ENCODE measurements at places on chromosomes 2 and 18.

DNA sequence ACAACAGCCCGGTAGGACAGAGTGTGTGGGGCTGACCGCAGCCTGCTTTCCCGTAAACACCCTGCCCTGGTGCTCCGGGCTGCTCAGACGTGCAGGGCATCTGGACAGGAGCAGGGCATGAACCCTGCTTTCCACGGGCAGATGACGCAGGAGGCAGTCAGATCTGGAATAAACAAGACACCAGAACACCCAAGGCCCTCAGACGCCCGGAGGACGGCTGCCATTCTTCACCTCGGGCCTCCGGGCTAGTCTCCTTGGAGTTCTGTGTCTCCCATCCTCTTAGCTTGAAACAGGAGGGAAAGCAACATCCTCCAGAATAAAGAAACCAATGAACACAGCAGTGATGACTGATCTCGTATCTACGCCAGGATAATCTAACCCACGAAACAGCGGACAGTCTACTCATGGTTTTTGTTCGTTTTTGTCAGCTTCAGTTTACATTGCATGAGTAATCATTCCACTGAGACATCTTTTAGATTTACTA lies 7.3 kb downstream of the PXDN start:
- no peak for DNase-seq

DNA sequence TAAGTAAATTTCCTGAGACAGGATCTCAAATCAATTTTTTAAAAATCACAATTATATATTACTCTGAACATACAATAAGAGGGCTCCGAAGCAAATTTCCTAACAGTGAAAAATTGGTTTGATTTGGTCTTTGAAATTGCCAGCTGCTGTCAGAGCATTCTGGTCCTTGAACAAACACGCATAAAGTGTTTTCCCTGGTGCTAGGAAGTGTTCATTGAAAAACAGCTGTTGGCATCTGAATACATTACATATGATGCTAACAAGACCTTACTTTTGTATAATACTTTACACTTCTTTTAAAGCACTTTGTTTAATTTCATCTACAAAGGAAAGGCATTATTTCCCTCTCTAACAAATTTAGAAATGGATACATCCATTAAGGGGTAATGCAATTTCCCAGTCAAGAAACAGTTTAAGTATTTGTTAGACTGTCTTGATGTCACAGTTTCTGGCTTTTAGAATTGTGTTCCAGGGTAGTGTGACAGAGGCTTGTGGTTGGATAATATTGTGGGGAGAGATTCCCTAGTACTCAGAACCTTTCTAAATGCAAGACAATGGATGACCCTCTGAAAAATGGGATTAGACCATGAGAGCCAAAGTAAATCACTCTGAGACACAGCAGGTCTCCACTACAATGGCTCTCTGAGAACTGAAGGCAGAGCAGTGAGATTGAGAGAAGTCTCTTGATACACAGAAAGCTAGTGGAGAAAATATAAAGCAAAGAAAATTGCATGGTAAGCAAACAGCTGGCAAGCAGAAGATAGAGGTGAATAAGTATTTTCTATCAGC lies 299.0 kb downstream of the TRIB2 start:
- DNase-seq = no peak

GRCh38 chr2:68762665-68763064 lies 28.1 kb downstream of the ARHGAP25 start:
- no peak for DNase-seq

GRCh38 chr18:76328140-76328539 lies 166.9 kb downstream of the ZNF516 start:
- no peak for DNase-seq

DNA sequence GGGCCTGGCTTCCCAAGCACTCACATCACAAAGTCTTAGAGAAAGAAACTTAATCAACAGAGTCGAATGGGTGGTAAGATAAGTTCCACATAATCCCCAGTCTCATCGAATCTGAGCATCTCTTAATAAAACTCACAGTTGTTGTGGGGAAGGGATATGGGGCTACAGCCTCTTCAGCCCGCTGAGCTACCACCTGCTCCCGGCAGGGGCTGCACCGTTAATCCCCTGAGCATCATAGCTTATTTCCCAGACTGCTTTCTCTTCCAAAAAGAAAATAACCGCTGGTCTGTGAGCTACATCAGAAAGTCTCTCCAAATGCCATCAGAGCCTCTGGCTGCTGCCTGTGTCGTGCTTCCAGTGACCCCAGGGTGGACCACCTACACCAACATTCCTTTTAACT lies 139.4 kb upstream of the CELF4 start:
- no peak for DNase-seq

GRCh38 chr18:70299393-70299792 lies 10.5 kb downstream of the SOCS6 start:
- DNase-seq = no peak

GRCh38 chr2:38407111-38407682 lies 30.1 kb upstream of the ATL2 start:
- no peak for DNase-seq

DNA sequence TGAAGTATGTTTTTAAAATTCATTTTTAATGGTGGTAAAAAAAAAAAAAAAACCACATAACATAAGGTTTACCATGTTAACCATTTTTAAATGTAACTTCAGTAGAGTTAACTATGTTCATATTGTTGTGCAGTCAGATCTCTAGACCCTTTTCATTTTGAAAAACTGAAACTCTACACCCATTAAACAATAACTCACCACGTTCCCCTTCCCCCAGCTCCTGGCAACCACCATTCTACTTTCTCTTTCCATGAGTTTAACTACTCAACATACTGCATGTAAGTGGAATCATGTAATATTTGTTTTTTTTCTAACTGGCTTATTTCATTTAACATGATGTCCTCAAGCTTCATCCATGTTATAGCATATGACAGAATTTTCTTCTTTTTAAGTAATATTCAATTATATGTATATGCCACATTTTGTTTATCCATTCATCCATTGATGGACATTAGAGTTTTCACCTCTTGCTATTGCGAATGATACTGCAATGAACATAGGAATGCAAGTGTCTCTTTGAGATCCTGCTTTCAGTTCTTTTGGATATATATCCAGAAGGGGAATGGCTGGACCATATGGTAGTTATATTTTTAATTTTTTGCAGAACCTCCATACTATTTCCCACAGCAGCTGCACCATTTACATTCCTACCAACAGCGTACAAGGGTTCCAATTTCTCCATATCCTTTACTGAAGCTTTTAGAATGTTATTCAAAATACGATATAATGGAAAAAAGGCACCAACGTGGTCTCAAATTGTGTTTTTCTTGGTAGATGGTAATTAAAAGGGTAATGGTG lies 91.0 kb downstream of the SPTBN1 start:
- no peak for DNase-seq

GRCh38 chr2:163655667-163656066 lies 80.1 kb downstream of the FIGN start:
- no peak for DNase-seq

DNA sequence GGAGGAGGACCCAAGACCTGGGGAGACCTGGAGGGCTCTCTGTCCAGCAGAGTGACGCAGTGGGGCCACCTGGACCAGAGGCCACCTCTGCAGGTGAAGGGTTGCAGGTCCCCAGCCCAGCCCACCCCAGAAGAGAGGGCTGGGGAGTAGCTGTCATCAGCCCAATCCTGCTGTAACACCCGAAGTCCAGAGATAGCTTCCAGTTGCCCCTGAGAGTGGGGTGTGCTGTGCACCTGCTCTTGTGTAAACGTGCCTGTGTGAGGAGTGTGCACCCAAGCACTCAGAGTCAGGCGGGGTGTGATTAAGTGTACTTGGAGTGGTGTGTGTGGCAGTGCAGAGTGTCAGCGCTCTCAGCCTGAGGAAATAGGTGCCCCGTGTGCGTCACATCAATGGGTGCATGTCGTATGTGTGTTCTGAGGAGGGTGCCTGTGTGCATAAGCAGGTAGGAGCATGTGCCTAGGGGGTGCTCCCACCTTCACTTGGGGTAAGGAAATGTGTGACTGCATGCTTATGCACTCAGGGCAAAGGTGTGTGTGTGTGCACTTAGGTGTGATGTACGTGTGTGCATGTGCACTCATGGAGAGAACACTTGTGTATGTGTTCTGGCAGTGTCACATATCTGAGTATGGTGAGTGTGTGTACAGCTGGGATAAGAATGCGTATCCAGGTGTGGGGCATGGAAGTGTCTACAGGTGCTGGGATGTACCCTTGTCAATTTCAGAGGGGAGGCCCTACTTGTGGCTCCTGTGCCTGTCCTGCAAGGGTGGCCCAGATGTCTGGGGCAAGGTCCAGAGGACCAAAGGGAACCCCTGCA lies 672 bp downstream of the ATP6V1B1 start:
- DNase-seq = peak; percentile 37

GRCh38 chr18:2053490-2054089 lies 517.7 kb downstream of the METTL4 start:
- no peak for DNase-seq

- DNase-seq = no peak
Observed at GRCh38 chr2:241951316-241951700, 81.8 kb downstream of the RTP5 start.

GRCh38 chr2:38765149-38765548 lies 12.9 kb upstream of the GEMIN6 start:
- no peak for DNase-seq

- no peak for DNase-seq
Observed at GRCh38 chr2:9991829-9992273, 40.4 kb downstream of the GRHL1 start.

- no peak for DNase-seq
Observed at GRCh38 chr18:36560187-36560586, 262.7 kb downstream of the FHOD3 start.

- DNase-seq = no peak
Observed at GRCh38 chr18:67265464-67266245, 250.9 kb downstream of the DSEL start.

DNA sequence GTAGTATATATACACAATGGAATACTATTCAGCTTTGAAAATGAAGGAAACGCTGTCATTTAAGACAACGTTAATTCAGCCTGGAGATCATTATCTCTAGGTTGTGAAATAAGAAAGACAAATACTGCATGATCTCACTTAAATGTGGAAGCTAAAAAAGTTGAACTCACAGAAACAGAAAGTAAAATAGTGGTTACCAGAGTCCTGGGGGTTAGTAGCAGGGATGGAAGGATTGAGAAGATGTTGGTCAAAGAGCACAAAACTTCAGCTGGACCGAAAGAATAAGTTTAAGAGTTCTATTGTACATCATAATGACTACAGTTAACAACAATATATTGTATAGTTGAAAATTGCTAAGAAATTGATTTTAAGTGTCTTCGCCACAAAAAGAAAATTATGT lies 670.3 kb downstream of the NR4A2 start:
- no peak for DNase-seq

- DNase-seq = peak; percentile 80
Observed at GRCh38 chr2:148643998-148644882, at the start of gene EPC2. EPC2 (plus strand) TSS chr2:148644751; CDS start chr2:148645018, 267 bp downstream.

- DNase-seq = peak; percentile 83
Observed at GRCh38 chr2:37648331-37649011, 23.0 kb downstream of the CDC42EP3 start.

GRCh38 chr2:26745609-26746327 lies 18.3 kb upstream of the SLC35F6 start:
- DNase-seq = peak; percentile 85

GRCh38 chr2:70089220-70089982 lies 2.1 kb downstream of the PCBP1 start:
- DNase-seq = no peak

- no peak for DNase-seq
Observed at GRCh38 chr2:168607992-168608391, 151.9 kb downstream of the CERS6 start.

DNA sequence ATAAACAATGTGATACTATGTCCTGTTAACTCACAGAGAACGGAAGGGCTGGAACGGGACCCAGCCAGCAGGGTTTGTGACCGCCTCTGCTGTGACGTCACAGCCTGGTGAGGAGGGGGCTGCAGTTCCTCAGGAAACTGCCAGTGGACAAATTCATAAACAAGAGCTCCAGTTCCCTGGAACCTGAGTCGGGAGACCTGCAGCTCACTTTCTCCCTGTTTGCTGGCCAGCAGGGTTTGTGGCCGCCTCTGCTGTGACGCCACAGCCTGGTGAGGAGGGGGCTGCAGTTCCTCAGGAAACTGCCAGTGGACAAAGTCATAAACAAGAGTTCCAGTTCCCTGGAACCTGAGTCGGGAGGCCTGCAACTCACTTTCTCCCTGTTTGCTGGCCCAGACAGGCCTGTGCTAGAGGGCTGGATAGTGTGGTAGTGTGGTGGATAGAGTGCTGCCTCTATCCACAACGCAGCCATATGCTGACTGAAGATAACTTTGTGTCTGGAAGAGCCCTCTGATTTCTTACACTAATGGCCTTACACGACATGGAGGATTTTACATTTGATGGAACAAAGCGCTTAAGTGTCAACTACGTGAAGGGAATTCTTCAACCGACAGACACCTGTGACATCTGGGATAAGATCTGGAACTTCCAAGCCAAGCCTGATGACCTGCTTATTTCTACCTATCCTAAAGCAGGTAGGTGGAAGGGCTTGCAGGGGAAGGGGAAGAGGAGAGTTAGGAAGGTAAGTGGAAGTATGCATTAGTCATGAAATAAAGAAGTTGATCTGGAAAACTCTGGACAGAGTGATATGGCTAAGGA lies at the start of gene SULT1C4:
Gene SULT1C4 (plus strand): TSS at position 140 of the 816 bp plus-strand sequence. CDS start 384 bp downstream, at position 524.
- DNase-seq = no peak

DNA sequence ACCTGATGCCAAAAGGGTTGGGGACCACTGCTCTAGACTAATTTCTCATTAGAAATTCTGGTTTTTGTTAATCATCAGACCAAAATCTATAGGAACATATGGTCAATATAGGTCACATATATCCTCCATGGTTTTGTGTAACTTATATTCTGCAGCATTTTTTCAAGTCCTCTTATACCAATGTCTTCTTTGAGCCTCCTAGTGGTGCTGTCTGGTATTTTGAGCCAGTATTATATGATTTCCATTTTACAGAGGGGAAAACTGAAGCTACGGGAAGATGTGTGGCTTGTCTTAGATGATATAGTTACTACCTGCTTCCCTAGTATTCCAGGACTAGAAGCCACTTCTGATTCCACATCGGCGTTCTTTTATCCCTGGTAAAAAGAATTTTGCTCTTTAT lies 13.8 kb downstream of the MAPK4 start:
- DNase-seq = no peak

- DNase-seq = no peak
Observed at GRCh38 chr18:49371786-49372185, 88.7 kb downstream of the DYM start.

GRCh38 chr2:29495536-29496060 lies 380.4 kb downstream of the CLIP4 start:
- DNase-seq = no peak

Data from tibial artery (tissue), 4 donors.